Dermis blood vessel endothelial cell (primary cell): ENCODE measurements at places on chromosomes 7 and 10. TPM values are rescaled to one million over a fixed set of nuclear protein-coding genes. Genes with fewer than 3 reads are reported as not detected.

DNA sequence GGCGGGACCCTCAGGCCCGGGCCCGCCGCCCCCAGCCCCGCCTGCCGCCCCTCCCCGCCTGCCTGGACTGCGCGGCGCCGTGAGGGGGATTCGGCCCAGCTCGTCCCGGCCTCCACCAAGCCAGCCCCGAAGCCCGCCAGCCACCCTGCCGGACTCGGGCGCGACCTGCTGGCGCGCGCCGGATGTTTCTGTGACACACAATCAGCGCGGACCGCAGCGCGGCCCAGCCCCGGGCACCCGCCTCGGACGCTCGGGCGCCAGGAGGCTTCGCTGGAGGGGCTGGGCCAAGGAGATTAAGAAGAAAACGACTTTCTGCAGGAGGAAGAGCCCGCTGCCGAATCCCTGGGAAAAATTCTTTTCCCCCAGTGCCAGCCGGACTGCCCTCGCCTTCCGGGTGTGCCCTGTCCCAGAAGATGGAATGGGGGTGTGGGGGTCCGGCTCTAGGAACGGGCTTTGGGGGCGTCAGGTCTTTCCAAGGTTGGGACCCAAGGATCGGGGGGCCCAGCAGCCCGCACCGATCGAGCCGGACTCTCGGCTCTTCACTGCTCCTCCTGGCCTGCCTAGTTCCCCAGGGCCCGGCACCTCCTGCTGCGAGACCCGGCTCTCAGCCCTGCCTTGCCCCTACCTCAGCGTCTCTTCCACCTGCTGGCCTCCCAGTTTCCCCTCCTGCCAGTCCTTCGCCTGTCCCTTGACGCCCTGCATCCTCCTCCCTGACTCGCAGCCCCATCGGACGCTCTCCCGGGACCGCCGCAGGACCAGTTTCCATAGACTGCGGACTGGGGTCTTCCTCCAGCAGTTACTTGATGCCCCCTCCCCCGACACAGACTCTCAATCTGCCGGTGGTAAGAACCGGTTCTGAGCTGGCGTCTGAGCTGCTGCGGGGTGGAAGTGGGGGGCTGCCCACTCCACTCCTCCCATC, 82.7 kb downstream of the PAX2 start:
- DNase-seq = peak; percentile 7

SLC16A12 gene
- total RNA-seq = 0.14 and 0.34 TPM in 2 replicates

PDGFA gene
- 68.8 and 100 TPM in 2 replicates for total RNA-seq

DNA sequence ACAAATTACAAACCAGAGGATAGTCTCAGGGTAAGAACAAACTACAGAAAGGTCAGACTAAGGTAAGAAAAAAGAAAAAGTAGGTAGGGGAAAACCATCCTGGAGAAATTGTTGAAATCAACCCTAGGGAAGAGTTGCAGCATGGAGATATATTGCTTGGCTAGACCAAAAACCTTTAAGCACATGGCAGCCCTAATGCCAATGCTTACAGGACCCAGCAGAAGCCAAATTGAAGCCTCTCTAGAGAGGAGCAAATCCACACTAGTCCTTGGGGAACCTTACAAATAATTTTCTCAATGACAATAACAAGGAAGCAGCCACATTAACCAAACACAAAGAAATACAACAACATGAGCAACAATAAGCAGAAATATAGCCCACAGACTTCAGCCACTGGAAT, 81.9 kb downstream of the CNOT4 start:
- DNase-seq = no peak

CREB5 gene
- 1.5 and 4.1 TPM in 2 replicates for total RNA-seq
